Mammary epithelial cell (primary cell): ENCODE measurements at places on chromosomes 11 and 22. TPM values are rescaled to one million over a fixed set of nuclear protein-coding genes. Genes with fewer than 3 reads are reported as not detected.

Gene TSG101
- 105 TPM for polyA plus RNA-seq

DNA sequence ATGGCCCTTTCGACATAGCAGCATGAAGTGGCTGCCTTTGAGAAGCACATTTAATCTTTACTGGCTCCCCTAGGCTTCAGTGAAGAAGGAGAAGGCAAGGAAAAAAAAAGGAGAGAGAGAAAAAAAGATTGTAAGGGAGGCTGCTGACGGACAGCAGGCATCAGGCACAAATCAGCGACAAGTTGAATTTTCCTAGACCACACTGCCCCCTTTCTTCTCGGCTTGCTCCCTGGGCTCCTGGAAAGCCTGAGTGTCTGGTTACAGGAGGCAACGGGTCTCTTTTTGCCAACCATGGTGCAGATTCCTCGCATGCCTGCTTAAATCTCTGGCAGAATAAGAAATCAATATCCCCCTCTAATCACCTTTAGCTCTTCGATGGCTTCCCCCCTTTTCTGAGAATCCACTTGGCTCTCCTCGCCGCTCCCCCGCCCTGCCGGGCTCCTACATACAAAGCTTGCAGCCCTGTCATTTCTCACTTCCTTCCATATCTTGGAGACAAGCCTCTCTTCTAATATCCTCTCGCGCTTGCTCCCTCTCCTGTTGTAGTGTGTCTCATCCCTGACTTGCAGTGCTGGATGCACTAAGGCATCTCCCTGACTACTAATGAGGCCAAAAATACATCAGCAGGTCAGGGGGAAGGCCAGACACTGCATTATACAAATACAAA is 14.3 kb downstream of the BLID start:
- DNase-seq: peak; percentile 71

DNA sequence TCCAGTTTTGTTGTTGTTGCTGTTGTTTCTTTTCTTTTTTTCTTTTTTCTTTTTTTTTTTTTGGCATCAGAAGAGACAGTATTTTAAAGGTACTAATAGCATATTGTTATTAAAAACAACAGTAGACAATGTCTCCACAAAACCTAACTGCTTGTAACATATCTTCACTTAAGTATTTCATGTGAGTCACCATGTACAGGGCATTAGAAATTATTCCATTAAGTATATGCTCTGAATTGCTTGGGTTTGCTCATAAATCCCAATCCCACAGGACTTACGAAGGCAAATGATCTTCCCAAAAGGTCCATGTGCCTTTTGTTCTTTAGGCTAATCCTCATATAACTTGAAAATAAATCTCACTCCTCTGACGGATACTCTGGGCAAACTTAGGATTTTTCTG is 35.9 kb downstream of the MAP6 start:
- no peak for DNase-seq

DNA sequence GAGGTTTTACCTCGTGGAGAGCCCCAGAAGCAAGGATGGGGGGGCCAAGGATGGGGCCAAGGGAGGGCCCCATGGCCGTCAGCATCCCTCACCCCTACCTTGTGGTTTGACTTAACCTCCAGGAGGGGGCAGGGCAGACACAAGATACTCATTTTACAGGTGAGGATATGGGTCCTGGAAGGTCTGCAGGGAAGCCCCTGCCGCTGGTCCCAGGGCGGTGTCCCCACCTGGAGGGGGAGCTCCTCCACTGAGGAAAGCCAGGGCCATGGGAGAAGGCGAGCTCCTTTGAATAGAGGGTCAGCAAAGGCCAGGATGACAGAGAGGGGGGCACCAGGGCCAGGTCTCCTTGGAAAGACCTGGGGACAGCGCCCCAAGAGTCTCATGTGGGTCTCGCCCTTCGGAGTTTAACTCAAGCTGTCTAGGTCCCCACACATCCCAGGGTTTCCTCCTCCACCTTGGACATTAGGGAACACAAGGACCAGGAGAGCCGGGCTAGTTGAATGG is 5.9 kb upstream of the ADORA2A start:
- DNase-seq: no peak

DNA sequence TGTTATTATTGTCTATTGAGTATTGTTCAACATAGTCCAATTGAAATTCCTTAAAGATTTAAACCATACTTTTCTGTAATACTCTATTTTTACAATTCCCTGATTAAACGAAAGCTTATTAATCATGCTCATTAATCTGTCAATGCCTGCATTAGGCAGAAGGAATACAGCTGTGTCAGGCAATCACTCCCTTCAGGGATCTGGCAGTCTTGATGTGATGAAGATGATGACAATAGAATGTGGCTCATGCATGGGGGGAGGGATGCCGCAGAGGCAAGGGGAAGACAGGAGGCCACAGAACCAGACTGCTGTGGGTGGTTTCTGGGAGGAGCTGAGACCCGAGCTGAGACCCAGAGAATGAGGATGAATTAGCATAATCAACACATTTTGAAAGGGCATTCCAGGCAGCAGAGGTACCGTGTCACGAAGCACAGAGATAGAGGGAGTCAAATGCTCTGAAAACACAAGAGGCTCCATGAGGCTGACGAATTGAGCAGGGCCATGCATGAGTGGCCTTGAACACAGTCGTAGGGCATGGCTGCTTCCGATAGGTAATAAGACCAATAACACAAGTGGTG is 1075.5 kb downstream of the OPCML start:
- no peak for DNase-seq

GRCh38 chr11:88469561-88470225 is 132.2 kb upstream of the CTSC start:
- no peak for DNase-seq

GRCh38 chr11:77882396-77882795 is 61.5 kb downstream of the AAMDC start:
- DNase-seq: no peak

DNA sequence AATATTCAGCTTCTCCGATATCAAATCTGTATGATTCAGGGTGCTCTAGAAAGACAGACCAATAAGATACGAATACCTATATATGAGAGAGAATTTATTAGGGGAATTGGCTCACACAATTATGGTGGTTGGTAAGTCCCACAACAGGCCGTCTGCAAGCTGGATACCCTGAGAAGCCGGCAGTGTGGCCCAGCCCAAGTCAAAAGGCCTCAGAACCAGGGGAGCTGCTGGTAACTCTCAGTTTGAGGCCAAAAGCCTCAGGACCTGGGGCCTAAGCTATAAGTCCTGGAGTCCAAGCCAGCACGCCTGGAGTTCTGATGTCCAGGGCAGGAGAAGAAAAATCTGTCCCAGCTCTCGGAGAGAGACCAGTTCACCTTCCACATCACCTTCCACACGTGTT is 318.7 kb downstream of the BRD1 start:
- no peak for DNase-seq

Gene SOX10
- polyA plus RNA-seq: not detected

DNA sequence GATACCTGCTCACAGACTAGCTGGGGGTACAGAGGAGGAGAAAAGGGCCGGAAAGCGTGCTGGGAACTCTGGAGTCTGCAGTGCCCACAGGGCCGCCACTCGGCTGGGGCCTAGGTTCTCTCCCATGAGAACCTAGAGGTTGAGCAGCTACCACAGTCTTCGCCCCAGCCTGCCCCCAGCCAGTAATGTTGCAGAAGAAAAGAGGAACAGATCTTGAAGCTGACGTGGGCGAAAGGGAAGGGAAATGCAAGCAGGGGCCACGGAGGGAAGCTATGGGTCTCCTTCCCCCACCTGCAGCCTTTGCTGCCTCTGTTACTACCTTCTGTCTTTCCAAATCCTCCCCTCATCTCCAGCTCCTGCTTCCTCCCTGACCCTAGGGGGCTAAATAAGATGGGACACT is 28.8 kb upstream of the P2RY2 start:
- DNase-seq: no peak

DNA sequence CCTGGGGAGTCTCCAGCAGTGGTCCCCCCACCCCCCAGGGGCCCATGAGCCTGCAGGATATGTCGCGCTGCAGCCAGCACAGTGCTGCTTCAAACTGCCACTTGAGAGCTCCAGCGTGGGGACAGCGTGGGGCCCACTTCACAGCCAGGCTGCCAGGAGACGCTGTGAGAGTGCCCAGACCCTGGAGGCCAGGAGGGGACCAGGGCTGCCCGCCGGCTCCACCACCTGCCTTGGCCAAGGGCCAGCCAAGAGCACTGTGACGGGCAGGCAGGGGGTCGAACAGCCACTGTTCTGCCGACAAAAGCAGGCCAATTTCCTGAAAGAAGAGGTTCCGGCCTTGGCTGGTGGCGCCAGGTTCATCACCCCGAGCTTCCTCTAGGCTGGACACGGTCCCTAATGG is 60.2 kb downstream of the FLRT1 start:
- DNase-seq: no peak

Gene SUN2
- 39.1 TPM for polyA plus RNA-seq

DNA sequence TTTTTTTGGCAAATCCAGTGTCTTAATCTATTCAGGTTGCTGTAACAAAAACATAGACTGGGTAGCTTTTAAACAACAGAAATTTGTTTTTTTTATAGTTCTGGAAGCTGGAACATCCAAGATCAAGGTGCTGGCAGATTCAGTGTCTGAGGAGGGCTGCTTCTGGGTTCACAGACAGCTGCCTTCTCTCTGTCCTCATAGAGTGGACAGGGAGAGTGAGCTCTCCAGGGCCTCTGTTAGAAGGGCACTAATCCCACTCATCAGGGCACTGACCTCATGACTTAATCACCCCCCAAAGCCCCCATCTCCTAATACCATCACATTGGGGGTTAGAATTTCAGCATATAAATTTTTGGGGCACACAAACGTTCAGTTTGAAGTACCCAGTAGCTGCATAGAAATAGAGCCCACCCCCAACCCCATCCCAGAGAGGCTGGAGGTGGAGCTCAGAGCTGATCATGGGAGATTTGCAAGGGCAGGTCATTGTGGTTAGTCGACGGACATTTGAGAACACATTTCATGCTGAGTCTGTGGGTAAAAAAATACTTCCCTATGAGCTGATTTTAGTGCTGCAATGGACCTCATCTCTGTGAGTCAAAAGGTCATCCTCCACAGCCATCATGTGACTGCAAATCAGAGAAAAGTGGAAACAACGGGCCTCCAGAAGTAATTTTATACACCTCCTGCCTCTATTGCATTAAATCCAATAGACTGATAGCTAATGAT is 203.1 kb upstream of the CADM1 start:
- no peak for DNase-seq

DNA sequence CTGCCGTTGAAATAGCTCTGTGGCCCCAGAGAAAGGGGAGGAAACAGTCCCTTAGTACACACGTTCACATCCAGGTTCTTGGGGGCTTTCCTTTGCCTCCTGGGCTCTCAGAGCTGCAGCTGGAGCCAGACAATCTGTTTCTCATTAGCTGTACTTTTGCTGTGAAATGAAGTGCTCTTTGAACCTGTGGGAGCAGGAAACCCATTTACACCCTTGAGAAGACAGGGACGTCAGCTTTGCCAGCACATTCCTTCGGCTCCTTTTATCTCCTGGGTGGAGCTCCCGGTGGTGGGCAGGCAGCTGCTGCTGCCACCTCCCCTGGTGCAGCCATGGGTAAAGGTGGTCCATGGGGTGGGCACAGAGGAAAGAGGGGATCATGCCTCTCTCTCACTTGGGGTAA is 80.6 kb upstream of the TIMP3 start:
- DNase-seq: no peak

Gene MPZL2
- 82.9 TPM for polyA plus RNA-seq

Gene OR8D4
- not detected for polyA plus RNA-seq

GRCh38 chr22:29604076-29604360 is 585 bp downstream of the NF2 start:
- DNase-seq: peak; percentile 44

Gene B3GAT1
- polyA plus RNA-seq: 0.08 TPM

Gene DEPDC7
- 5.7 TPM for polyA plus RNA-seq
